ENCODE measurements at places on chromosomes 5 and 9.

DNA sequence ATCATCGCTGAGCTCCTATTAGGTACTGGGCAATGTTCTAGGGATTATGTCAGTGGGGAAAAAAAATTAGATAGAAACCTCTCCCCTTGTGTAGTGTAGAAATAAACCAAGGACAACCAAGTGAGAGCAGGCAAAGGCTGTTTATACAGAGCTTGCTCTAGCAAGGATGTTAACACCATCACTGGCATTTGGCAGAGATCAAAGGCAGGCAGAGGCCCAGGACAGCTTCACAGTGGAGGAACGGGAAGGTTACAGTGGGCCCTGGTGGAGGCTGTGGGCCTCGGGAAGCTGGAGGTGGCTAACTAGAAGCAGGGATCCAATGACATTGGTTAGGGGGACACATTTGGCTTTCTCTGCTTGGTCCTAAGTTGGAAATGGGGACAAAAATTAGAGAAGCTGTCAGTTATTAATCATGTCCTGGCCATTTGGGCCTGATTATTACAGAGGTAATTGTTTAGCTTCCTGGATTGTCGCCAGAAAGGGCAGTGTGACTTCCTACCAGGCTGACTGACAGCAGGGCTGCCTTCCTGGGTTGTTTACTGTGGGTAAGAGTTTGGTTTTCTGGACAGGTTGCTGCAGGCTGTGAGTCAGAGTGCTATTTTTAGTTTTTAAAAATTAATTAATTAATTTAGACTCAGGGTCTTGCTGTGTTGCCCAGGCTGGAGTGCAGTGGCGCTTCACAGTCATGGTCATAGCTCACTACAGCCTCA is 259.3 kb downstream of the ROR2 start:
- DNase-seq: no peak

GRCh38 chr5:172901788-172902496 is 57.3 kb upstream of the RPL26L1 start:
- DNase-seq: no peak

DNA sequence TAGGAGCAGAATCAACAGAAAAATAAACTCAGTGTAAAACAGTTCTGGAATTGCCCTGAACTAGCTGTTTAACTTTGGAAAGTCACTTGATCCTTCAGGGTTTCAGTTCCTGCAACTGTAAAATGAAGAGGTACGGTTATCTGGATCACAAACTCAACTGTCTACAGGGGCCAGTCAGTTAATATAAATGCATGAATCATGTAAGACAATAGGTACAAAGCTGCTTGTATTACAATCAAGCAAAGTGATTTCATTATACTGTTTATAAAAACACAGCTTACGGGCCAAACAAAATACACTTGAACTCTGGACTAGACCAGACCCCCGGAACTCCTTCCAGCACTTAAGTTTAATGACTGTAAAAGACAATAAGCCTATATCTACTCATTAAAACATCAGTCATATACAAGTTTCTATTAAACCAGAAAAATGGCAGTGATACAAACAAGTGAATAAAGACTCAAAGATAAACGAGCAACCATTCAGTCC is 73.0 kb downstream of the MRPS27 start:
- no peak for DNase-seq

GRCh38 chr9:34179213-34180136 is 632 bp downstream of the UBAP1 start:
- no peak for DNase-seq

DNA sequence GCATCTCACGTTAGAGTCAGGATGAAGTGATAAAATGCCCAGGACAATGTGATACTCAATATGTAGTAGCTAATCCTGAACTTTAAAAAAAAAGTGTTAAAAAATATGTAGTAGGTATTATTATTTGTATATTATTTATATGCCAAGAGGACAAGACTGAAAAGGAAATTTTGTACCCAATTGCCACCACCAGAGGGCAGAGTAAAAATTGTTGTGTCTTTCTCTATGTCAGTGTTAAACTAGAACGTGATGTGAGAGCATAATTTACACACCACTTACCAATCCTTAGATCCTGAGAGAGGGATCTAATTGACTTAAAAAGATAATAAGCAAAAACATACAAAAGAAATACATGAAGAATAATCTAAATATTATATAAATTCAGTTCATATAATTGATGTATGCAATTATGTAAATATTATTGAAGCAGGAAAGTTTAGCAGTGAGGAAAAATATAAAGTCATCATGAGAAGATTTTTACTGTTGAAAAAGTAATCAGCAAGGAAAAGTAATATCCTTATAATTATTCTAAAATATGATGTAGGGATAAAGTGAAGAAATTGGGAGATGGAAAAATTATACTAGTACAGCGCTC is 288.9 kb downstream of the RAB3C start:
- DNase-seq: peak; percentile 21

- no peak for DNase-seq
Observed at GRCh38 chr9:37471942-37472684, 6.9 kb upstream of the ZBTB5 start.

DNA sequence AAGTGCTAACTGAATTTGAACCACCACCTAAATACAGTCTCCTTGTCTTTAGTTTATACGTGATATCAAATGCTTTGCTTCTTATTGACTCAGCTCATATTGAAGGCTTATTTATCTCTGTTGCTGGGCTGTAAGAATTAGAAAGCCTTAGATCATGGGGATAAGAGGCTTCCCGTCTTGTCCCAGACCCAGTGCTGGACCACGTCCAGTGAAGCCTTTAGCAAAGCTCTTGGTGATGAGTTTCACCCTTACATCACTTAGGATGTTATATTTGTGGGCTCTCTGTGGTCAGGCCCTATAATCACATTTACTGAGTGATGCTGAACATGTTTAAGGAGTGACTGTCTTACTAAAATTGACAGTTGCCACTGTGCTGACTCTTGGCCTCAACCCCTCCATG is 11.2 kb downstream of the FAM240B start:
- no peak for DNase-seq
